ENCODE measurements at places on chromosomes 2 and 18. TPM values are rescaled to one million over a fixed set of nuclear protein-coding genes. Genes with fewer than 3 reads are reported as not detected.
A peak's percentile ranks its signal among the peaks of the same experiment; 100 is the strongest.

DNA sequence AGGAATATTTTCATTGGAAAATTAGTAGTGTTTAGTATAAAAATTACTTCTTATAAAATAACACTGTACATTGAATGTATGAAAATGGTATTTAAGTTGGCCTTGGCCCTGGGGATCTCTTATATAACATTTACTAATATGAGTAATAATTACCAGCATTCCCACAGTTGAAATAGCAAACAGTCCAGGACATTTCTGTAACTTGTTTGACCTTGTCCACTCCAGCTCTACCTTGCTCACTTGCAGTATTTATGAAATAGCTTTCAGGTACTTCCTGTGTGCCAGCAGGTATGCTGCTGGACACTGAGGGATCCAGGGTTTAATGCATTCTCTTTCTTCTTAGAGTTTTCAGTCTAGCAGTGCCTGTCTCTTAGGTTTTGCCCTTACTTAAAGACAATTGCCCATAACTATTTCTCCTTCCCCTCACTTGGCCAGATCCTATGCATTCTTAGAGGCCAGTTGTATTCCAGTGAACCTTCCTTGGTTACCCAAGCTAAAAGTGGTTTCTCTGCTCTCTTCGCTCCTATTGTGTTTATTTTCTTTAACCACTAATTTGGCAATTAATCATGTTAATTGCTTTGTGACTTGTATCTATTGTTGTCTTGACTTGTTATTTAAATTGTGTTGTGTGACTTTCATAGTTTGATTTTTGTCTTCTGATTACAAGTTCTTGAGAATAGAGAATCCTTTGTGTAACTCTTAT is 25.9 kb downstream of the BABAM2 start:
- no peak for DNase-seq
- H3K4me3 ChIP-seq: no peak overlapping the region

The RHBDD1 gene
- total RNA-seq: 39.7 TPM

GRCh38 chr2:138814123-138814898 is 34.1 kb upstream of the NXPH2 start:
- H3K4me3 ChIP-seq: no peak overlapping the region
- H3K27ac ChIP-seq: no peak overlapping the region
- H3K36me3 ChIP-seq: no peaks in the 10 kb centered on the region
- peaks cover 2% of the 10 kb centered on the region for H3K27me3 ChIP-seq

GRCh38 chr2:139165041-139165440 is 384.9 kb upstream of the NXPH2 start:
- no peaks in the 10 kb centered on the region for H3K36me3 ChIP-seq
- DNase-seq: no peak
- no peak overlapping the region for H3K4me3 ChIP-seq
- no peaks in the 10 kb centered on the region for H3K4me1 ChIP-seq
- no peaks in the 10 kb centered on the region for H3K27me3 ChIP-seq

GRCh38 chr18:75052475-75052874 is 156.5 kb downstream of the PTGR3 start:
- H3K27ac ChIP-seq: no peak overlapping the region
- no peaks in the 10 kb centered on the region for H3K36me3 ChIP-seq
- H3K4me3 ChIP-seq: no peak overlapping the region
- DNase-seq: no peak
- peaks cover 15% of the 10 kb centered on the region for H3K4me1 ChIP-seq
- H3K27me3 ChIP-seq: no peaks in the 10 kb centered on the region

GRCh38 chr2:128444121-128444771 is 125.6 kb upstream of the HS6ST1 start:
- no peaks in the 10 kb centered on the region for H3K27me3 ChIP-seq
- no peak overlapping the region for H3K4me3 ChIP-seq
- peak overlapping the region; percentile 24 for H3K27ac ChIP-seq
- peaks cover 36% of the 10 kb centered on the region for H3K4me1 ChIP-seq
- DNase-seq: no peak
- H3K36me3 ChIP-seq: no peaks in the 10 kb centered on the region

- no peak for DNase-seq
- no peak overlapping the region for H3K27ac ChIP-seq
- H3K36me3 ChIP-seq: no peaks in the 10 kb centered on the region
- H3K4me3 ChIP-seq: no peak overlapping the region
- H3K4me1 ChIP-seq: peaks cover 14% of the 10 kb centered on the region
- H3K27me3 ChIP-seq: no peaks in the 10 kb centered on the region
Observed at GRCh38 chr2:192030289-192030688, 164.4 kb downstream of the TMEFF2 start.

The PCARE gene
- total RNA-seq: not detected

The CXCR1 gene
- not detected for total RNA-seq

GRCh38 chr2:58720770-58721697 is 479.9 kb upstream of the FANCL start:
- H3K4me1 ChIP-seq: no peaks in the 10 kb centered on the region
- no peaks in the 10 kb centered on the region for H3K27me3 ChIP-seq
- H3K36me3 ChIP-seq: no peaks in the 10 kb centered on the region
- no peak for DNase-seq
- no peak overlapping the region for H3K27ac ChIP-seq

GRCh38 chr2:35099342-35099741 is 1256.2 kb upstream of the CRIM1 start:
- H3K36me3 ChIP-seq: no peaks in the 10 kb centered on the region
- H3K4me1 ChIP-seq: no peaks in the 10 kb centered on the region
- H3K27ac ChIP-seq: no peak overlapping the region

The TRIM54 gene
- not detected for total RNA-seq

DNA sequence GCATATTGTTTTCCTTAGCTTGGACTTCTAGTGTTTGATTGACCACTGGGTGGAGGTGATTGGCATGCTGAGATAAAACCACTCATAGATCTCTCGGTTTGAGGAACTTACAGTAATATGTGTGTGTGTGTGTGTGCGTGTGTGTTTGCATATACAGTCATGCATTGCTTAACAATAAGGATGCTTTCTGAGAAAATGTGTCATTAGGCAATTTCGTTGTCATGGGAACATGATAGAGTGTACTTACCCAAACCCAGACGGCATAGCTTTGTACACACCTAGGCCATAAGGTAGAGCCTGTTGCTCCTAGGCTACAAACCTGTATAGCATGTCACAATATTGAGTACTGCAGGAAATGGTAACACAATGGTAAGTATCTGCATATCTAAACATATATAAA is 167.3 kb downstream of the NYAP2 start:
- peaks cover under 1% of the 10 kb centered on the region for H3K36me3 ChIP-seq
- peaks cover 6% of the 10 kb centered on the region for H3K4me1 ChIP-seq
- DNase-seq: no peak
- H3K27ac ChIP-seq: no peak overlapping the region
- no peak overlapping the region for H3K4me3 ChIP-seq

GRCh38 chr2:30022444-30023071 is 101.2 kb upstream of the ALK start:
- no peak overlapping the region for H3K27ac ChIP-seq
- no peak for DNase-seq
- no peaks in the 10 kb centered on the region for H3K36me3 ChIP-seq
- H3K4me3 ChIP-seq: no peak overlapping the region

DNA sequence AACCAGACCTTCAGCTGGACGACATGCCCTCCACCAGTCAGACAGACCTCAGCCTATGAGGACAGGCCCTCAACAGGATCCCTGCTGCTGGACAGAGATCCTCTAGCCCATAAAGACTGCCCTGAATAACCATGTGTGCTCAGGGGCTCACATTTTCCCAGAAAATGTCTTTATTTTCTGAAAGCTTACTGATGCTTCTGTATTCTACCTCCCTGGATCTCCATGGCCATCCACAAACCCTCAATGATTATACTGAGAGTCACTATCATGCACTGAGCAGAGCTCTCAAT is 1.8 kb upstream of the PTPN18 start:
- H3K27ac ChIP-seq: no peak overlapping the region
- H3K27me3 ChIP-seq: no peaks in the 10 kb centered on the region
- no peak for DNase-seq
- peak overlapping the region; percentile 83 for H3K4me3 ChIP-seq
- no peaks in the 10 kb centered on the region for H3K36me3 ChIP-seq
- H3K4me1 ChIP-seq: peaks cover 38% of the 10 kb centered on the region

The ADRA2B gene
- total RNA-seq: 0.79 TPM

The CYTIP gene
- 0.35 TPM for total RNA-seq

DNA sequence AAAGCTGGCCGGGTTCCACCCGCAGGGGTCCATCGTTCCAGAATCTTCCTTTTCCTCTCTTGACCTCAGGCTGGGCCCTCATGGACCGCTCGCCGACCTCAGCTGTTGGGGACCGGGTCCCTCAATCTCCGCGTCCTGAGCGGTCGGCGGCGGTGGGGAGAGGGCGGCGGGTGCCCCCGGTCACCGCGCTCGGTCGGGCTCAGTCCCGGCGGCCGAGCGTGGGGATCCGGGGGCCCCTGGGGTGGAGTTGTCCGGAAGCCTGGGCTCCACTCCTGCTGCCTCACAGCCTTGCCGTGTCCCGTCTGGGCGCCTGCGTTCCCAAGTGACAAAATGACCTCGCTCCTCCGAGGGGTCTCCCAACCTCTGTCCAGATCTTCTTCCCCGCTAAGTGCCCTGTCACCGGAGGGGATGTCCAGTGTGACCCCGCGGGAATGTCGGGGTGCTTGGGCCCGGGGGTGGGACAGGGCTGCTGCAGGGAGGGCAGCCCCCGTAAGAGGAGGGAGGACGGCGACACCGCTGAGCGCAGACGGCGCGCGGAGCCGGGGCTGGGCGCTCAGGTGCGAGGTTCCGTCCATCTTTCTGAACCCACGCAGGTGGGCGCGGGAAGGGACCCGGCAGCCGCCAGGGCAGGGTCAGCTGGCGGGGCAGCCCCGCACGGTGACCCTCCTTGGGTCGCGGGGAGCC is 16.0 kb upstream of the E2F6 start:
- peaks cover 11% of the 10 kb centered on the region for H3K36me3 ChIP-seq
- H3K4me3 ChIP-seq: peak overlapping the region; percentile 85
- peak overlapping the region; percentile 86 for H3K27ac ChIP-seq
- H3K27me3 ChIP-seq: peaks cover 5% of the 10 kb centered on the region
- peak; percentile 36 for DNase-seq

DNA sequence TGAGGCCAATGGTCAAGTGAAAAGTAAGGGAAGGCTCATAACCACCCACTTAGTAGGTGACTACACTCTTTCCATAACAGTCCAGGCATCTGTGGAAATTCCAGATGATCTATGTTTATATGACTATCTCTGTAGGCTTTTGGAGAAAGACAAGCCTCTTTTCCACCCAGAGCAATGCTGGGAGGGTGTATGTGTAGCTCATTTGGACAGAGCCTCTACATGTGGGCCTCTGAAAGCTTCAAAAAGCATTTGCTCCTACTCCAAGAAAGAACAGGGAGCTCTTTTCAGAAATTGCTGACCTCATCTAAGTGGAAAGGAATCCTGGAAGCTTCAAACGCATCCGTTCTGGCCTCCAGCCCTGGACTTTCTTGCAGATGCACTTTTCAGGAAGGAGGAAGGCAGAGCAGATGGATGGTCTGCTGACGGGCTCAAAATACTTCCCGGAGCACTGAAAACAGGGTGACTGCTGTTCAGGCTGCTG is 308.7 kb downstream of the LRATD1 start:
- H3K4me1 ChIP-seq: no peaks in the 10 kb centered on the region
- no peaks in the 10 kb centered on the region for H3K27me3 ChIP-seq
- no peak for DNase-seq
- peaks cover 14% of the 10 kb centered on the region for H3K36me3 ChIP-seq
- no peak overlapping the region for H3K27ac ChIP-seq

- peaks cover 10% of the 10 kb centered on the region for H3K4me1 ChIP-seq
- no peaks in the 10 kb centered on the region for H3K36me3 ChIP-seq
- H3K27me3 ChIP-seq: no peaks in the 10 kb centered on the region
- H3K27ac ChIP-seq: no peak overlapping the region
Observed at GRCh38 chr2:9114458-9114857, 92.2 kb upstream of the ASAP2 start.

- no peak overlapping the region for H3K4me3 ChIP-seq
- DNase-seq: no peak
Observed at GRCh38 chr2:26620031-26620605, 21.0 kb downstream of the CIB4 start.

- no peaks in the 10 kb centered on the region for H3K27me3 ChIP-seq
- H3K4me1 ChIP-seq: no peaks in the 10 kb centered on the region
- H3K36me3 ChIP-seq: no peaks in the 10 kb centered on the region
- DNase-seq: no peak
Observed at GRCh38 chr2:4139731-4140130, 436.4 kb downstream of the DCDC2C start.

DNA sequence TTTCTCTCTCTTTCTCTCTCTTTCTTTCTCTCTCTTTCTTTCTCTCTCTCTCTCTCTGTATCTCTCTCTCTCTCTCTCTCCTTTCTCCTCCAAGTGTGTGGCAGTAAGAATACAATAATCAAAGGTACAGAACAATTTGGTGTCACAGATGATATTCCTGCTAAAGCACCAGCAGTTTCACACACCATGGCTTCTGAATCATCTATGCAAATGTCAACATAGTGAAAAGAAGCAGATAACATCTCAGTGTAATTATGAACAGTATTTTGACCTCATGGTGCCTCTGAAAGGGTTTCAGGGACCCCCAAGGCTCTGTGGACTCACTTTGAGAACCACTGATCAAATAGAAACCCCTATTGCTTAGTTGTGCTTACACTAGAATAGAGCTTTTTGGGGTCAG is 38.5 kb upstream of the CSRNP3 start:
- H3K27ac ChIP-seq: no peak overlapping the region
- H3K36me3 ChIP-seq: no peaks in the 10 kb centered on the region
- H3K4me3 ChIP-seq: no peak overlapping the region
- H3K4me1 ChIP-seq: peaks cover 6% of the 10 kb centered on the region
- no peaks in the 10 kb centered on the region for H3K27me3 ChIP-seq
- DNase-seq: no peak

The TRIM43 gene
- total RNA-seq: not detected

DNA sequence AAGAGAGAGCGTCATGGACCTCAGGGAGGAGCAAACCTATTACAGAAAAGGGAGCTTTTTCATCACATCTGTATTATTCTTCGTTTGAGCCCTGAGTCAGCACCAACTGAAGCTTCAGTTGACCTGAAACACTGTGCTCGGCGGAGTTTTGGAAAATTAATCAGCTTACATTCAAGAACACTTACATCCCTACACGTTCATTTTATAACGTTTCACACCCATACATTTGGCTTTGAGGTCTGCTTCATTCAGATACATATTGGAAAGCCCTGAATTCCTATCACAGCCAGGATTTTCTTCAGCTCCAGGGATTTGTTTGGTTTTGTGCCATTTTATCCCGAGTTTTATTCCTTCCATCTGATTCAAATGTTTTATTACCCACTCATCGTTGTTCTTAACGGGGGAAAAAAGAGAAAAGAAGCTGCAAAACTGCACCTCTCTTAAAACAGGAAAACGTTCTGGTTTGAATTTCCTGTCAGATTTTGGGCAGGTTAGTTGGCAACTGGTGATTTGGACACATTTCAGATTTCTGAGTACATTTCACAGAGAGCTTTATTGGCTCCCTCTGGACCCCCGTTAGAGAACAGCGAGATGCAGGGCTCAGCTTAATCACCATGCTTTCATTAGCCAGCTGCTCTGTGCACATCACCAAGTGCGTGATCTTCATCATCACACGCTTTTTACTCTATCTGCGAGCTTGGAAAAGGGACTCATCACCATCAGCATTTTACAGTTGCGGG is 88.8 kb downstream of the CDC42EP3 start:
- H3K27ac ChIP-seq: no peak overlapping the region
- H3K4me1 ChIP-seq: peaks cover 5% of the 10 kb centered on the region

The PUM2 gene
- 110 TPM for total RNA-seq

The CACNB4 gene
- 6.0 TPM for total RNA-seq

The HOXD9 gene
- total RNA-seq: not detected

The KCNJ13 gene
- total RNA-seq: not detected

Data from neural crest cell (in vitro differentiated cells).